ENCODE measurements at places on chromosomes 16 and 17.
A peak's percentile ranks its signal among the peaks of the same experiment; 100 is the strongest.

DNA sequence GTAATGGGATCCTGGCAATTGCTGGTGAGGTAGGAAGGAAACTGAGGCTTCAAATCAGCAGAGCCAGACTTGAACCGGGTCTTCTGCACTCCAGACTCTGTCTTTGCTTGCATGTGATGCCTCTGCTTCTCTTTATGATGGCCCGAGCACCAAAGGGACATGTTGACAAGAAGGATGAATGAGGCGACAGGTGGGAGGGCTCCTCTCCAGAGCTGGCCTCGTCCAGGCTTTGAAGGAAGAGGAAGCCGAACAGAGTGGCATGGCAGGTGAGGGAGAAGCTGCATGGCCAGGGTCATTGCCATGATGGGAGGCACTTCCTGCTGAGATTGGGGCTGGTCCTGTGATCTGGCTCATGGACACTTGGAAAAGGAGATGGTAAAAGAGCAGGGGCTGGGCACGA is 40.8 kb downstream of the AKAP1 start:
- DNase-seq: no peak

DNA sequence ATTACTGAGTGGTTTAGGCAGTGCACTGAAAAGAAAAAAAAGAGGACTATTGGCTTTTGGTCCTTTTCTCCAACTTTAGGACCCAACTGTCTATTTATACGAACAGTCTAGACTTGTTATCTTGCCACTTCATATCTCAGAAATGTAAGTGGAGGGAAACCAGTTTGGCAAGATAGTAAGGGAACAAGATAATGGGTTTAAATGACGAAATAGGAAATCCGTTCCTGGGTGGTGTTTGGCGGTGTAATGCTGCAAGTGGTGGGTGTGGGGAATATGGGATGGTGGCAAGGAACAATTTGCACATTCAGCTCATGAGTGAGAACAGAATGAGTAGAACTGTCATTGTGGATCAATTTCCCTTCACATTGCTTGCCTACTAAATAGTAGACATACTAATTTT is 44.7 kb downstream of the GRB7 start:
- DNase-seq: peak; percentile 60

DNA sequence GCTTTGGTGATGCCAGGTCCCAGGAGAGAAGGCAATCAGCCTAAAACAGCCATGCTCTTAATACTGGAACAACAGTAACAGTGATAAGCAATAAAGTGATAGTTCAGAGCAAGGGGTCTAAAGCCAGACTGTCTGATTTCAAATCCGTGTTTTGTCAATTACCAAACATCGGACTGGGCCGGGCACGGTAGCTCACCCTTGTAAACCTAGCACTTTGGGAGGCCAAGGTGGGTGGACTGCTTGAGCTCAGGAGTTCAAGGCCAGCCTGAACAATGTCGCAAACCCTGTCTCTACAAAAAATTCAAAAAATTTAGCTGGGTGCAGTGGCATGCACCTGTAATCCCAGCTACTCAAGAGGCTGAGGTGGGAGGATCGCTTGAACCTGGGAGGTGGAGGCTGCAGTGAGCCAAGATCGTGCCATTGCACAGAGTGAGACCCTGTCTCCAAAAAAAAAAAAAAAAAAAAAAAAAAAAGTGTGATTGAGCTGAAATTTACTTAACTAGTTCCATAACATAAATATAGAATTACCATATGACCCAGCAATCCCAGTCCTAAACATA is 5.1 kb downstream of the COPRS start:
- no peak for DNase-seq

DNA sequence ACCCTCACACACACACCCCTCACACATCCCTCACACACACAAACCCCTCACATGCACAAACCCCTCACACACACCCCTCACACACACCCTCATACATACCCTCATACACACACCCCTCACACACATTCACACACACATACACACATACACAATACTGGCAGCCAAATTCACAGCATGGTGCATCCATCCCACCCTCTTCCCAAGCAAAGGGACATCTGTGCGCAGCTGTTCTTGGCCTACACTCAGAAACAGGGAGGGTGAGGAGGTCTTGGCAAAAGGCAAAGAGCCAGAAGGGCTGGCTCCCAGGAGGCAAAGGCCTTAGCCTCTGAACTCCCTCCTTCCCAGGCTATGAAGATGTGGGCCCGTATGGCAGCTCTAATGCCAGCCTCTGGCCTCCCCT is 23.4 kb downstream of the C17orf67 start:
- DNase-seq: no peak

GRCh38 chr16:79331066-79331465 is 269.5 kb downstream of the MAF start:
- DNase-seq: no peak

DNA sequence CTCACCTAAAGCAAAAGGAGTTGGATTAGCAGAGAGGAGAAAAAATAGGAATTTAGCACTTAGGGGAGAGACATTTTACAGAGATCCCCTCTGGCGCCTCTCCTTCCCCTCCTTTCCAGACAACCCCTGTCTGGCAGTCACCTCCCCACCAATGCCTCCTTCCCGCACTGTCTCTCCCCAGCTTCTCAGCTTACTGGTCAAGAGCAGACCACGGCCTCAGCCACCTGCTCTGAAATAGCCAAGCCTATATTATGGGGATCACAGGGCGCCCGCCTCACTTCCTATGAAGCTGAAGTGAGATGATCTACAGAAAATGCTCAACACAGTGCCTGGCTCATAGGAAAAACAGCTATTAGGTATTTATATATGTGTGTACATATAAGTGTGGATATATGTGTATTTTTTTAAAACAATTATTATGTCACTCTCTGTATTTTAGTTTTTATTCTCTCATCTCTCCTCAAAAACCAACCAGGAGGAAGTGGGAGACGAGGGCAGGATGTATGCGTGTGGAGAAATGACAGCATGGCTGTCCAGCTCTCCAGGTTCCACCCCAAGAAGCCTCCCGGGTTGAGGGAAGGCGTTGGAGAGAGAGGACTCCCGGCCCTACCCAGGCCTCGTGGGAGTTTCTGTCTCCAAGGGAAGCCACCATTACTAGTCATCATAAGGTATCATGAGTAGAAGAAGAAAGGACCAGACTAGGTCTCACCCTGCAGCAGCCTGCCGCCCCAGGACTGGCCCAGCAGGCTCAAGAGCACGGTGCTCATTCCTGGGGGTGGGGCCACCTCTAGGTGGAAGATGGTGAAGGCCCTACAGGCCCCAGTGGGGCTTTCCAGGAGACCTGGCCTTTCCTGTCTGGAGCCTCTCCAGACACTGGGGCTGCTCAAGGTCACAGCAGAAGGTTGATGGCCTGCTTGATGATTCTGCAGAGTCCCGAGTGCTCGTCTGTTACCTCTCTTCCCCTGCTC is 27.2 kb downstream of the MAP3K14 start:
- DNase-seq: no peak

- DNase-seq: no peak
Measured at GRCh38 chr17:79664930-79665737, 54.3 kb upstream of the RBFOX3 start.

GRCh38 chr17:39647256-39647655 is 10.3 kb downstream of the STARD3 start:
- DNase-seq: no peak

- no peak for DNase-seq
Measured at GRCh38 chr17:82666931-82667667, 18.9 kb upstream of the WDR45B start.

- peak; percentile 73 for DNase-seq
Measured at GRCh38 chr17:354651-355556, 2.3 kb upstream of the RPH3AL start.

DNA sequence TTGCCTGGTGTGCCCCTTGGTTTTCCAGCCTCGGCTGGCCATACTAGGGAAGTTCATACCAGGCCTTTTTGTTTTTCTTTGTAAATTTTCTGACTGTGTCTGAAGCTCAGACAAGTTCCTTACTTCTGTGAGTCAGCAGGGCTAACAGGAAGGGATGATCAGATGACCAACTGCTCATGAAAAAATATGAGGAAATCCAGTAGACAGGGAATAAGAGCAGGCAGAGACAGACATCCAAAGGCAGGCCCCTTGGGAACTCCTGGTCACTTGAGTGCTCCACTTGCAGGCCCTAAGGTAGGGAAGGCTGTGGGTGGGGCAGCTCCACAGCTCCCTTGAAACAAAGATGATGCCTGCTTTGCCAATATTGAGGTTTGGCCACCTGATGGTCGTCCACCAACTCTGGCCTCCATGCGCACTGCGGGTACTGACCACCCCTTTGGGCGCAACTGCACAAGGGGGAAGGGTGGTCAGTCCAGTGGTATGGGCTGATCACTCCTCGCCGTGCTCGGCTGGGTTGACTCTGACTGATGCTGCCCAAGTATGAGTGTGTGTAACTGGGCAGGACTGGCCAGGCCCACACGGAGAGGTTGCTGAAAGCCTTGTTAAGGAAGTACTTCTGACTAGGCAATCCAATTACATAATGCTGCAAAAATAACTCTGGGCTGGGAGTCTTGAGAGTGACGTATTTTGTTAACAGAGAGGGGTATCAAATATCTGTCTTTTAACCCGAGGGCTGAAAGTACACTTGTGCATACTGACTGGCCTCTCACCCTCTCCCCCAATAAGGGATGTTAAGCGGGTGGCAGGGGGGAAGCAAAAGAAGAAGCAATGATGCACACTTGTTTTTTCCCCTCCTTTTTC is 20.8 kb upstream of the ZFHX3 start:
- DNase-seq: peak; percentile 76

- DNase-seq: no peak
Measured at GRCh38 chr17:58192612-58193011, at the start of gene EPX. EPX (plus strand) TSS chr17:58192726; CDS start chr17:58192847, 121 bp downstream.

DNA sequence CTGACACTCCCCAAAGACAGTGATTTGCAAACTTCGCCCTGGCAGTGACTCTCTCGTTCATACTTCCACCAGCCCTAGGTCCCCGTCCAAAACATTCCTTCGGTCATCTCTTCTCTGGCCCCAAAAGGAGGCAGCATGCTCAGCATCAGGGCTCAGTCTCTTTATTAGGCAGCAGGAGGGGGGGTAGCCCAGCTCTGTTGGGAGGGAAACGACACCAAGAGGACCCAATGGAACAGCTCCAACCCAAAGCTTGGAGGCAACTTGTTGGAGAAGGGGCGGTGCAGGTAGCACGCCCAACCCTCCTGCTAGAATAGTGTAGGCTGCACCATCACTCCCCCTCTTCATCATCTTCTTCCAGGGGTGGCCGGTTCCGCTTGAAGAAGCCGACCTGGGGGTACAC is 8.4 kb upstream of the FAM171A2 start:
- no peak for DNase-seq
